Stimulated activated CD8-positive, alpha-beta memory T cell treated with anti-CD3 and anti-CD28 coated beads, Interleukin-7, amount 100 ng/mL, for 24 hours (primary cell): ENCODE measurements at places on chromosomes 16 and 17.

GRCh38 chr16:25184771-25185170, 32.0 kb upstream of the AQP8 start:
- DNase-seq: no peak

DNA sequence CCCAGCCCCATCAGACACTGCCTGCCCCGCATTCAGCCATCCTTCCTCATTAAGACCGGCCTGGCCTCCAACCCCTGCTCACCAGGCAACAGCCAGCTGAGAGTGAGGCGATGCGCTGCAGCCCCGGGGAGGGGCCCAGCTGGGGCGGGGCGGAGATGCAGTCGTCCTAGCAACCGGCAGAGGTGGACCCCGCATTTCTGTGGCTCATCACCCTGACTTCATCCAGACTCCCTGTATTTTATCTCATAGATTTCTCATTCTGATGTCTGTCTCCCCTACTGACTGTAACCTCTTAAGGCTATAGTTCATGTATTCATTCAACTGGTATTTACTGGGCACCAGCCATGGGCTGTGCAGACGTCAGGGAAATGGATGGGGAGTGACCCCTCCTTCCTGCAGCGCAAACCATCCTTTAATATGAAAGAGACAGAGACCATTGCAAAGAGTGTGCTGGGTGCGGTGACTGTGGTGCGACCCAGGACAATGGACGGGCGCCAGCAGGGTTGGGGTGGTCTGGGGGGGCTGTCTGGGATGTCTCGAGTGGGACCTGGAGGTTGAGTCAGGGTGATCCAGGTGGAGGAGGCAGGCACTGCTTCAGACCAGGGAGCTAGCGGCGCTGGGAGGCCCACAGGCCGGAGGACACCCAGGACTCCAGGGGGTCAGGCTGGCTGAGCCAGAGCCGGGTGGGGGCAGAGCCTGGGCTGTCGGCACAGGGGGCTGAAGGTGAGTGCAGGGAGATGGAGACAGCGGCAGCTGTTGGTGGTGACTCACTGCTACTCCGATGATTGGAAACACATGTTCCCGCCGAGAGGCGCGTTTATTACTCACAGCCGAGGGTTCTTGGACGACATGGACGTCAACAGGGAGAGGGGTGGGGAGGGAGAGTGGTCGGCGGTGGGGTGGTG, 10.5 kb upstream of the TIMP2 start:
- no peak for DNase-seq

DNA sequence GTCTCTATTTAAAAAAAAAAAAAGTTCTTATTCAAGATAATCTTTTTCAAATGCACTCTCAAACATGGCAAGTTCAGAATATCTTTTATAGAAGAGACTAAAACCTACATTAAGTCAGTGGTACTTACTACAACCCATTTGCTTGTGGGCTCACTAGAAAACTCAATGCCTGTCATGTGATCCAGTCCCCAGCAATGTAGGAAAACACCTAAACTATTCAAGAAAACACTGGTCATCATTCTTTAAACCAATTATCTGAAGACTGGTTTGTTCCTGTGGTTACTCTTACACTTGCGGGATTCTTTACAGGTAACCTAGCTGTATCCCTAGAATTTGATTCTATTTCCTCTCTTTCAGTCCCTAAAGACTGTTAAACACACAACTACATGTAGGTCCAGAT, 19.6 kb downstream of the MED13 start:
- DNase-seq: no peak

DNA sequence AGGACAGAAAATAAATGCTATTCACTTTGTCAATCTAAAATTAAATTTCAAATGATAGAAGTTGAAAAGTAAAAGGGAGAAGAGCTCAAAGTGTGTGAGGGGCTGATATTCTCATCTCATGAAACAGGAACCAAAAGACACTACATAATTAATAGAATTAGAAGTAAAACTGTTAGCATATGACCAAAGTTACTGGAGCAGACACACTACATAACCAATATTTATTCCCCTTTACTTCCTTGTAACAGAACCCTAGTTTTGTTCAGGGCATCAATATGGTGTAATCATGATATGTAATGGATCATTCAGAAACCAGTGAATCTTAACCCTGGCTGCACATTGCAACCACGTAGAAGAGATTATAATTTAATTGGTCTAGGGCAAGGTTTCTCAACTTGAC, 109.5 kb upstream of the SIAH1 start:
- DNase-seq: no peak

DNA sequence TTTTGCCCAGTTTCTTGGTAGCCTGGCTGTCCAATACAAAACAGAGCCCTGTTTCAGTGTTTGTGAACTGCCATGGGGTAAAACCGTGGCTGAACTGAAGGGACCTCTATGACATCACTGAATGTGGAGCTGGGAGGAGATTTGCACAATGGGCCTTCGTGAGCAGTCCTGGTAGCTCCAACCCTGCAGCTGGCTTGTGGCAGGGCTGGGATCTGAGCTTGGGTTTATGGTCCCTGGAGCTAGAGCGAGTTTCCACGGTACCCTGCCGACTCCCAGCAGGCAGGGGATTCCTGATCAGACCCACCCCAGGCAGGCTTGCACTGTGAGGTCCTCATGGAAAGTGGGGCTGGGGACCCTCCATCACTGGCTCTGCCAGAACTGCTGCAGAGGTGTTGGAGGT, 247.0 kb downstream of the GSG1L start:
- no peak for DNase-seq

GRCh38 chr17:39671651-39672521, 3.6 kb downstream of the PNMT start:
- no peak for DNase-seq

- DNase-seq: no peak
Measured at GRCh38 chr16:82750068-82750467, 123.3 kb downstream of the CDH13 start.
